ENCODE measurements at places on chromosomes 7 and 10.

- DNase-seq = no peak
Measured at GRCh38 chr7:117873310-117874190, at the start of gene CTTNBP2. CTTNBP2 (minus strand) TSS chr7:117873441; CDS start chr7:117873415, 26 bp downstream.

- peak; percentile 63 for DNase-seq
Measured at GRCh38 chr10:76962851-76963250, 674.8 kb downstream of the KCNMA1 start.

DNA sequence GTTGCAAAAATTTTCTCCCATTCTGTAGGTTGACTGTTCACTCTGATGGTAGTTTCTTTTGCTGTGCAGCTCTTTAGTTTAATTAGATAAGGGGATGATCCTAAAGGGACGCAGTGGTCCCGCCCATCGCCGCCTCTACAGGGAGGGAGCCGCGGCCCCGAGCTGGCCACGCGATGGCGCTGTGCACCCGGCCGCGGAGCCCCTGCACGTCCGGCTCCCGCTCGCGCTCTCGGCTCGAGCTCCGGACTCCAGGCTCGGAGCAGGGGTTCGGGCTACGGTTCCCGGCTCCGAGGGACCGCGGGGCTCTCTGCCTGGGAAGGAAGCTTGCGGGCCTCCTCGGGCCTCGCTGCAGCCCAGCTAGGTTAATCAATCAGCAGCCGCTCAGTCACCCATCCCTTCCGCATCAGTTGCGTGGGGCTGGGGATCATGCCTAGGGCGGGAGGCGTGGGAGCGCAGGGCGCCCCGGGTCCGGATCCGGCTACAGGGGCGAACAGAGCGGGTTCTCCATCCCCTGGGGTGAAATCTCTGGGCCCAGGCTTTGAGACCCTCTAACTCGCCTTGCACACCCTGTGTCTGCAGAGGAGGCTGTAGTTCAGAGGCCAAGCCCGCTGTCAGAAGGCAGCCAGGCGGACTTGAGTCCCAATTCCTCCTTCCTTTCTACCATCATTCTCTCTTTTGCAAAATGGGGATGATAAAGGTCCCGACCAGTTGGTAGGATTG lies 97.9 kb downstream of the WDR11 start:
- DNase-seq = peak; percentile 35

DNA sequence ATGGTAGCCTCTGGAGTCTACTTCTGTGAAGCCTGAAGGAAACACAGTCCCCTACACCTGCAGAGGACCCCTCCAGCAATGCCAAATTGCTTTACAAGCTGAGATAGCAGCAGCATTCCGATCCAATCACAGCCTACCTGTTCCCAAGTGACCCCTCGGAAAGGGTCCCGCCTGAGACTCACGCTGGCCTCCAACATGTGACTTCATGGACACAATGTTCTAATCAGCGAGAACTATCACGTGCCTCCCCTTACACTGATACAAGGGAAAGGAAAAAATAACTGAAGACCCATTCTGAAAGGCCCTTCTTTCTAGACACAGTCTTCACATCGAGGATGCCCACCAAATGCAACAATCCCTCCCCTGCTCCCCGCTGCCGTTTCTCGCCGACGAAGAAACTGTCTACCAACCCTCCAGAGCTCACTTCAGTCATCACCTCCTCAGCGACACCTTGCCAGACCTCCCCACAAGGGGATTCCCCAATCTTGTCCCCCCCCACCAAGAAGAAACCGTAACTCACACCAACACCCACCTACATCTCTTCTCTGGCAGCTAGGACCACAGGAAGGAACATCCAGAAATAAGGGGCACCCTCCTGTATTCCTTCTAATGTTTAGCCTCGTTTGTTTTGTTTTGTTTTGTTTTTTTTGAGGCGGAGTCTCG lies 1.8 kb downstream of the SNX8 start:
- no peak for DNase-seq

DNA sequence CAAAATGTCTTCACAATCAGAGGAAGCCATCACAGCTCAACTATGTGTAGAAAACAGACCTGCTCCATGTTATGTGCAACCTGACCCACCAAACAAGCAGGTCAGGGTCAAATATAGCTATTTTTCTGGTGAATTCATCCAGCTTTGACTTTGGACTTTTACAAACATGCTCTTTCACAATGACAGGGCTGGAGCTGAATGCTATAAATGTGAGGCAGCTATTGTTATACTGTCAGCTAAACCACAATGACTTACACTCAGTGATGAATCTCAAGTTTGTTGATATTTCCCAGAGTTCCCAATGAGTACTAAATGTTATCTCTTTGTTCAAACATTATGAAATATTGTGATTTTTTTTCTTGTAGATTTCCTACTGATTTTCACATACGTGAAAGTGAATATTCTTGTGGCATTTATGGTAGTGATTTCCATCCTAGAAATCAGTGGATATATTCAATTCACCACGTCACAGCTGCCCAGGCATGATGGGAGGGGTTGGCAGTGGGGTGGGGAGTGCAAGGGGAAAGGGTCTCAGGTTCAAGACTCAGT lies 2.5 kb upstream of the ITIH2 start:
- no peak for DNase-seq

DNA sequence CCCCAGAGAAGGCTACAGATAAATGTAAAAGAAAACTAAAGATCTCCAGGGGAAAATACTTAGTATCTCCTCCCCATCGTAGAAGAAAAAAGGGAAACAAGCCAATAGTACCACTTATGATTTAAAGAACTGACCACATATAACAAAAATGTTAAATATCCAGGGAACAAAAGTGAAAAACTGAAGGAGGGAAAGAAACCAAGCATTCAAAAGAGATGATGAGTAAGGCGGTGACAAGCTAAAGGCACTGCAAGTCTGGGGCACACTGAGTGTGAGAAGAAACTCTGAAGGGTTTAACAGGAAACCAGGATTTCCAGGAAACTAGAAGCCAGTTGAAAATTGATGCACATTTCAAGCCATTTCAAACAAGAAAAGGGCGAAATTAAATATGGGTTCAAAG lies 226.3 kb downstream of the AHR start:
- peak; percentile 44 for DNase-seq

DNA sequence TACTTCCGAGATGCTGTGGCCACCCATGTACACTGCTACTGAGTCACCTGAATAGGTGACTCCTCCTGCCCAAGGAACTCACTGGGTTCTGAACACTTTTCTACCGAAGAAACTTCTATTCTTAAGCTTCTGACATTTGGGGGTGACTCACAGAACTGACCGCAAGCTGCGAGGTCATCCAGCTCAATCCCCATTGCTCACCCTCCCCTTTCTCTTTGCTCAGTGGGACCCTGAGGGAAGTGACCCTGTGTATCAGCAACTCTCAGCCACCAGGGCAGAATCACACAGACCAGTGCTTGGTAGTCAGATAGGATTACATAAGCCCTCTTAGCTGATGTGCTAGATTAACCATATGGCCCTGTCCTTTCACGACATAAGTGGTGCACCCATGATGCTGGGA lies 46.3 kb downstream of the INSYN2A start:
- no peak for DNase-seq

DNA sequence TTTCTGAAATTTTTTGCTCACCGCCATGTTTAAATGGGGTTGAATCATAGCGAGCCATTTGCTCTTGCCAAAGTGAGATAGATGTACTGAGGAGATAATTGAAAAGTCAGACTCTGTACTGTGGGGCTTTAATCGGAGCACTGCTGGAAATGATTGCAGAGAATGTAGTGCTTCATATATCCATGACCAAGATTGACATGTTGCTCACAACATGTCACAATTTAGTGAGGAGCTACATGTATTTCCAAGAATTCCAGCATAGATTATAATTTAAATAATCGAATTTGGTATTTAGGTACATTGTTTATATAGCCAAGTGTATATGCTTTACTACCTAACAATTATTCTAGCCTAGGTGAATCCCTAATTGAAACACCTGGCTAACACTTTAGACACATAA lies 66.5 kb downstream of the PODXL start:
- DNase-seq = no peak

- DNase-seq = no peak
Measured at GRCh38 chr7:147012666-147013065, 896.1 kb downstream of the CNTNAP2 start.

GRCh38 chr10:99548041-99548530 lies 15.3 kb downstream of the NKX2-3 start:
- DNase-seq = no peak

DNA sequence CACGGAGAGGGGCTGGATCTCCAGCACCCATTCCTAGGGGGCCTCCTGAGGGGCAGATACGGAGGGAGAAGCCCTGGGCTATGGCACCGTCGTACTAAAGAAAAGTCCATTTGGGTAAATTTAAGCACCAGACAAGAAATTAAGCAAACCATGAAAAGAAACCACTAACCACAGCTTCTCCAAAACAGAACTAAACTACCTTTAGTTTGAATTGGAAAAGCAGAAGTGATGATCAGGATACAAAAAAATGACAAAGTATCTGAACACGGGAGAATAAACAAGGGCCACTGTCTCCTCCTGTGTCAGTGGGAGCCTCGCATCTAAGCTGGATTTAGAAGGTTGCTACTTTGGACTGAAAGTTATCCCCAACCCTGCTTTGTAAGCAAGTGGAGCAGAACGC lies 69.1 kb downstream of the DIP2C start:
- DNase-seq = no peak

DNA sequence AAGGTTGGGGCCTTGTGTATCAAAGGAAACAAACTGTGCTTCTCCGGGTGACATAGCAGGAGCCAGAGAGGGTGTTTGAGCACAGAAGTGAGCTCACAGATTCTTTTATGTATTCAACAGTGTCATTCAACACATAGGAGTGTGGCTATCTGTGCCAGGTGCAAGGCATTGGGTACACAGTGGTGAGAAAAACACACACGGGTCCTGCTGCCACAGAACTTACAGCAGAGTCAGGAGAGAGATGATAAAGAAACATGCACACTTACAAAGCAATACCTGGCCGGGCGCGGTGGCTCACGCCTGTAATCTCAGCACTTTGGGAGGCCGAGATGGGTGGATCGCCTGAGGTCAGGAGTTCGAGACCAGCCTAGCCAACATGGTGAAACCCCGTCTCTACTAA lies 16.3 kb upstream of the ECHDC3 start:
- DNase-seq = no peak

- DNase-seq = no peak
Measured at GRCh38 chr10:660970-661596, 28.4 kb downstream of the DIP2C start.

- DNase-seq = peak; percentile 33
Measured at GRCh38 chr7:41104631-41105030, 598.3 kb downstream of the INHBA start.

GRCh38 chr10:1287971-1288401 lies 231.8 kb downstream of the WDR37 start:
- no peak for DNase-seq

DNA sequence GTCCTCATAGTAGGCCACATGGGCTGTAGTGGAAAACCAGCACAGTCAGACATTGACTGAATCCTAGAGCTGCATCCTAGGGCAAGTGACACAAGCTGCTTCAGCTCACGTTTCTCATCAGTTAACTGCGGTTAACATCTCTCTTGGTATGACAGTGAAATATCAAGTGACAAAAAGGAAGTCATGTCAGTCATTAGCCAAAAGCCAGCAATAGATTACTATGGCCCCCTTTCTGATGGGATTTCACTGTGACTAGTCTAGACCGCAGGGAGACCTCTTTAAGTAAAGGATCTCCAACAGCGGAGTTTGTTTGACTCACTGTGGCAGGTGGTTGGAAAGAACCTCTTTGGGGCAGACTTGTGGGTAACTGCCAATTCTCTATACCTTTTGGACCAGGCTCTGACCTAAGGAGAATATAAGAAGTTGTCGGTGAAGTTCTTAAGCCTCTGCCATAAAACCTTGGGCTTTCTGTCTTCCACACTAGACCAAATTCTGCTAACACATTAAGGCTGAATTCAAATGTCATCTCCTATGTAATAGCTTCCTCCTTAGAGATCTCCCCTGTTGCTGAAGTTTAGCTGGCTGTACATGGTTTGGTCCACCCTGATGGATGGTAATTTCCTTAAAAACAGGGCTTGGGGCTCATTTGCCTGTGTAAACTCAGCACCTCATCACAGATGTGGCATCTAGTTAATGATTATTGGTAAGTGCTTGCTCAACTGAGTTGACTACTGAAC lies 115.3 kb downstream of the SGMS1 start:
- no peak for DNase-seq

- DNase-seq = no peak
Measured at GRCh38 chr10:99777918-99778714, 4.3 kb upstream of the ABCC2 start.

DNA sequence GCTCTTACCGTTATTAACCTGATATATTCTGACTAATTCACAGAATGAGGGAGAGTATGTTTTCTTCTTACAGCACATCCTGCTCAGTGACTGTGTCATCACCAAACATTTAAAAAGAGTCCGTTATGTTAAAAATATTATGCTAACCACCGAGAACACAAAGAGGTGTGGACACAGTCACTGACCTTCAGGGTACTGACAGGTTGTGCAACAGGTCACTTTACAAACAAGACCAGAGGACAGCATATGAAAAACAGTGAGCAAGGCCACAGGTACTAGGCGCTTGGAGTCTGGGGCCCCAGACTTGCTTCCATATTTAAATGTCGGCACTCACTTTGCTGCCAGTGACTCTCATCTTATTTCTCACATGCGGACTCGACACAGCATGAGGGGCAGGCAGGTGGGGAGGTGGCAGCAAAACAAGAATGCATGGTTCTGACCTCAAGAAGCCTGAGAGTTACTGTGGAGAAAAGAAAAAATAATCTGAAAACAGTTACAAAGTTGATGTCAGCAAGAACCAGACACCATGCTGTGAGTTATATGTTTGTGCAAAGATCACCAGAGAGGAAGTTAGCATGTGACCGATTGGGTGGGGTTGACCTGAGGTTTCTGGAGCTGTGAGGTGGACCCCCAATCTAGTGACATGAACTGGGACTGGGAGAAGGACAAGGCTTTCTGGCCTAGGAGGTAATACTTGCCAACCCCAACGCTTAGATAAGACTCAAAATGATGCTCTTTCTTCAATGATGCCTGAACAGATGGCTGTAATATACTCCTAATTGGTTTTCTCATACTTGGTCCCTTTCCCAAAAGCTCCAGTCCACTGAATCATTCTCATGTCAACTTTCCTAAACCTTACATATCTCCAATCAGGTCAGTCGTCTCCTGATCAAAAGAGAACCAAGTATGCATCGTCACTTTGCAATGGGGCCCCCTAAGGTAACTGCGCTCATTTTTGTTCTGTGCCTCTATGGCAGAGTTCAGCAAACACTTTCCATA lies 102.4 kb downstream of the HIPK2 start:
- DNase-seq = peak; percentile 30

DNA sequence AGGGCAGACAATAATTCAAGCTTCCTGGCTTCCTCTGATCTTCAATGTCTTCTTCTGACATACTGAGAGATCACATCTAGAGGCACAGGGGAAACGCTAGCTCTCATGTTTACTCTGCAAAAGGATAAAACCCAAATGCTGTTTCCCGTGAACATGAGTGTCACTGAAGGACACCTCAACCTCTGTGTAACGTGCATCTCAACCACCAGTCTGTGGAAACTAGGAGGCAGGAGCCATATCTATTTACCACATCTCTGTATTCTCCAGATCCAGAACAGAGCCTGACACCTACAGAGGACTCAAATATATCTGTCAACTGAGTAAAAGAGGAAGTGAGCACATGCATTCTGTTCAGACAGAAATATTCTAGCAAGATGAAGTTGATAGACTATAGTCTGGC lies 140.3 kb upstream of the TARP start:
- DNase-seq = no peak

- no peak for DNase-seq
Measured at GRCh38 chr10:60257767-60258428, 131.8 kb downstream of the ANK3 start.

GRCh38 chr10:119296703-119297102 lies 89.3 kb downstream of the GRK5 start:
- no peak for DNase-seq

Data from fibroblast of skin of left biceps (primary cell).